Effector CD8-positive, alpha-beta T cell (primary cell): ENCODE measurements at places on chromosomes 11 and 22.

GRCh38 chr11:113274713-113275582, 39.4 kb upstream of the TTC12 start:
- DNase-seq: no peak

- DNase-seq: no peak
Measured at GRCh38 chr11:70834984-70835560, 417.3 kb downstream of the SHANK2 start.

GRCh38 chr11:61332797-61333549, at the start of the genes DDB1 and TKFC:
Gene DDB1, minus strand, starts transcription at chr11:61333105. Its CDS starts 137 bp downstream, at chr11:61332968.
Gene TKFC, plus strand, starts transcription at chr11:61333228. Its CDS starts 1,501 bp downstream, at chr11:61334729.
- DNase-seq: peak; percentile 94

GRCh38 chr11:35677904-35678303, 15.3 kb downstream of the TRIM44 start:
- no peak for DNase-seq

DNA sequence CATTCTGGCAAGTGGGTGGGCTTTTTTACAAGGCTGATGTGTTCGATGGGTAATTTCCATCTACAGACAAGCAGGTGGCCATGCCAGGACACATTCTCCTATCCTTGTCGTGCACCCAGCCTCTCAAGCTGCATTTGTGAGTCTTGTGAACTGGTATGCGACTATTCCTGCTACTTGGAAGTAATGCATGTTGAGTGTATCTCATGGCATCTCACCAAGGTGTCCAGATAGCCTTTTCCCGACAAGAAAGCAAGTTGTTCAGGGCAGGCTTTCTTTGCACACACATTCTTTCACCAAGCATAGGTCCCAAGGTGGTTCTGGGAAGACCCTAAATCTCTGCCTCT, 18.8 kb upstream of the SYT13 start:
- no peak for DNase-seq

GRCh38 chr22:23182309-23183060, 2.2 kb downstream of the BCR start:
- DNase-seq: no peak

DNA sequence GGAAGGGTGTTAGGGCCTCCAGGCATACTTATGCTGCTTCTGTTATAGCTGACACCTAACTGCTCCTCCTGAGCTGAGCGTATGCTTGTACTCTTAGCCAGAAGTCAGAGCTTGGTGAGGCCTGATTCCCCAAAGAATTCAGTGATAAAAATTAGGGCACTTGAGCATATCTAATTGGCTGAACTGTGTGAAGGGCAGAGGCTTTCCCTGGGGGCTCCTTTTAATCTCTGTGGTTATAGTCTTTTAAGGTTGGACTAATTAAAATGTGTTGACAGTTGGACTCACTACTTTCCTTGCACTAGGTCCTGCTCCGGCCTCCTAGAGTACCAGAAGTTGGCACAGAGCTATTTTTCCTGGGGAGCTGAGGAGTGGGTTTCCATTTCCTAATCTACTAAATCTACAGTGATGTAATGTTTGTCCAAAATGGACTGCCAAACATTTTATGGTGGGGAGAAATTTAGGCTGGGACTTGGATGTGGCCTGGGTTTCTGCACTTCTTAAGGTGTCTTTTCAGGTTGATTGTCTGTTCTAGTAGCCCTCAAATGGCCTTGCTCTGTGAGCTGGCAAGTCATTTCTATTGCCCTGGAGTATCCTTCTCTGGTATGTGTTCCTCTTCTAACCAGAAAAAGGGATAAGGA, 18.4 kb downstream of the STIM1 start:
- DNase-seq: no peak

DNA sequence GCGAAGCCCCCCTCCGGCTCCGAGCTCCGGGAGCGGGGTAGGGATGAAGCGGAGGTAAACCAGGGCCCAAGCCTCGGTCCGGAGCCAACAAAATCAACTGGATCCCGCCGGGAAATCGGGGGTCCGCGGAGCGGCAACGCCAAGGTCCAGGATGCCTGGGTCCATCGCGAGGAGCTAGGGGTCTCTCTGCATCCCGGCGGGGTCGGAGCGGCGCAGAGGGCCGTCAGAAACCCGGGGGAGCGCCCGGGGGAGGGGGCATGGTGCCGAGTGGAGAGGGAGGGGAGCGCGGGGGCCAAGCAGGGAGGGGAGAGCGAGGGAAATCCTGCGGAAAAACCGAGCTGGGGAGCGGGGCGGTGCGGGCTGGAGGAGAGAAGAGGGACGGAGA, 51.8 kb downstream of the SLC22A12 start:
- DNase-seq: no peak

GRCh38 chr11:11708256-11708655, 86.5 kb upstream of the GALNT18 start:
- DNase-seq: no peak

- no peak for DNase-seq
Measured at GRCh38 chr22:35510481-35510934, 30.1 kb upstream of the RASD2 start.

- no peak for DNase-seq
Measured at GRCh38 chr11:8543278-8543677, 50.8 kb downstream of the STK33 start.

DNA sequence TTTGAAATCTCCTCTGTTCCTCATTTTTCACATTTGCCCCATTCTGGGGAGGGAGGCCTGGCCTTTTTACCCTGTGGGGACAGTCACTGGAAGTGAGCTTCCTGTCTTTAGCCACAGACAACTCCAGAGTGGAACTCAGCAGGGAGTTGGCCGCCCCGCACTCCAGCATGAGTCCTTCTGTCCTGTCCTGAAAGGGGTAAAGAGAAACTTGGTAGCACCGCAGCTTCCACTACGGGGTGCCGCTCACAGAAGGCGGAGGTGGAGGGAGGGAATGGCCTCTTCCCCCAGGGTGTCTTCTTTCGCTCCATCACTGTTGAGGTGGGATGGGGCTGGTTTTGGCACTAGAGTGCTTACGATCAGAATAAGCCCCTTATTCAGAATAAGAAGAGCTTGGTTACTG, 132.2 kb downstream of the ST3GAL4 start:
- no peak for DNase-seq

GRCh38 chr11:67002921-67003411, 20.0 kb upstream of the SYT12 start:
- DNase-seq: no peak

GRCh38 chr11:121040614-121041002, 16.7 kb downstream of the TBCEL start:
- no peak for DNase-seq

GRCh38 chr11:69566001-69566400, 75.0 kb upstream of the CCND1 start:
- no peak for DNase-seq
